ENCODE measurements at places on chromosomes 11 and 22.
A peak's percentile ranks its signal among the peaks of the same experiment; 100 is the strongest.

DNA sequence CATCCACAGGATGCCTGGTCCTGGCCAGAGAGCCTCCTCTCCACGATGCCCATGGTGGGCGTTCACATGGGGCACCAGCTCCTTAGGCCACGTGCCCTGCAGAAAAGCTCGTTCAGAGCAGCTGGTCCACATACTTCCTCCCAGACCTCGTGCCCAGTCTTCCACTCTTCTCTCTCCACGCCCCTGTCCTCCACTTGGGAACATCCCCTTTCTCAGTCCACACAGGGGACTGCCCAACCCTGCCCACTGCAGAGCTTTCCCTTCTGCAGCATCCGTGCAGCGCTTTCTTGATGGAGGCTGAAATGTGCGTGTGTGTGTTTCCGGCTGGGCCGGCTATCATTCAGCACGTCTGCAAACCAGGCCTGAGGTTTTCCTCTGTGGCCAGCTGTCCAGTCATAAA lies 11.3 kb downstream of the TPCN2 start:
- no peak for DNase-seq

- DNase-seq: no peak
Measured at GRCh38 chr11:724049-724777, 18.2 kb downstream of the EPS8L2 start.

- no peak for DNase-seq
Measured at GRCh38 chr11:41040474-41040873, 419.0 kb downstream of the LRRC4C start.

GRCh38 chr11:69166218-69167115 lies 10.7 kb downstream of the SMIM38 start:
- DNase-seq: no peak

GRCh38 chr11:69425895-69426544 lies 55.4 kb upstream of the LINC01488 start:
- DNase-seq: no peak

DNA sequence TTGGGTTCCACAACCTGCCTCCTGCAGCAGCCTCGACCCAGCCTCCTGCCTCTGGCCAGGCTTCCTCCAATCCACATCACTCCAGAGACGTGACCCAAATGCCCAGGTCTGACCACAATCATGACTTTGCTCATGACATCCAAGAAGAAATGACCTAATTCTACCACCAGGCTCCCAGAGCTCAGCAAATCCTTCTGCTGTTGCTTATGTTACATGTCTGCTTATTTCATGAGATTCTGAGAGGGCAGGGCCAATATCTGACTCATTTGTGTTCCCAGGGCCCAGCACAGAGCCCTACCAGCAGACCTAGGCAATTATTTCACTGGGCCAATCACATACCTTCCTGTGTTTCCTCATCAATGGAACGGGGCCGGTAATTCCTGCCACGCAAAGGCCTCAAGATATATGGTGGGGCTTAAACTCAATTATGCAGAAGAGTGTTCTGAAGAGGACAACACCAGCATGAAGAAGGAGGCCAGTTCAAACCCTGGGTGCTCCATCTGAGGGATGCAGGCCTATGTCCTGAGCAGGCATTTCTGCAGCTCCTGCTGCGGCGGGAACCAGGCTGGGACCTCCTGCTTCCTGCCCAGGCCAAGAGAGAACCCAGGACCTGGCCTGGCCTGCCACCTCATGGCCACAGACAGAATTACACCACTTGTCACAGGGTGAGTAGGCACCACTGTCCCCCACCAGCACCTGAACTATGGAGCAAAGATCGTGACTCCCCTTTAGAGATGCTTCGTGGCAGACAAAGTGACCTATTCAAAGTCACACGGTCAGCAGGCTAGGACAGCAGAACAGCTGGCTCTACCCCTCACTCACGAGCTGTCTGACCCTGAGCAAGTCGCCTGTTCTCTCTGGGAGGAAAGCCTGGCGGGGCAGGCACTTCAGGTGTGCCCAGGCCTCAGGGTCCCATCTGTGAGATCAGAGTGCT lies 5.9 kb downstream of the CENPM start:
- DNase-seq: peak; percentile 79

All from activated CD4-positive, CD25-positive, alpha-beta regulatory T cell (primary cell).